H1 (cell line): ENCODE measurements at places on chromosomes 3 and 15.

DNA sequence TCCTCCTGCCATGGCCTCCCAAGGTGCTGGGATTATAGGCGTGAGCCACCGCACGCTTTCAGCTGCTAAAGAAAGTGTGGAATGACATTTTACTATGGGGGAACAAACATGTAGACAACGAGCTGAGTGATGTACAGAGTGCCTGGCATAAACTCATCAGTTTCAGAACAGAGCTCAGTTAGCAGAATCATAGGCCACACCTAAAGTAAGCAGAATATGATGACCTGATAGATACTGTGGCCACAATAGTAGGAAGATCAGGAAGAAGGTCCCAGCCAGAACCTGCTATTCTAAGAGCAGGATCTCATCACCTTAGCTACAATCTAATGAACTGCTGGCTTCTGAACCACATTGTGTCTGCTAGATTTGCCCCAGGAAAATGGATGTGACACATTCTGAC is 158.3 kb downstream of the TPRG1 start:
- H3K4me1 ChIP-seq, result no peaks in the 10 kb centered on the region
- H3K36me3 ChIP-seq, result no peaks in the 10 kb centered on the region
- no peak overlapping the region for H3K27ac ChIP-seq
- no peaks in the 10 kb centered on the region for H3K27me3 ChIP-seq
- no peak for DNase-seq

DNA sequence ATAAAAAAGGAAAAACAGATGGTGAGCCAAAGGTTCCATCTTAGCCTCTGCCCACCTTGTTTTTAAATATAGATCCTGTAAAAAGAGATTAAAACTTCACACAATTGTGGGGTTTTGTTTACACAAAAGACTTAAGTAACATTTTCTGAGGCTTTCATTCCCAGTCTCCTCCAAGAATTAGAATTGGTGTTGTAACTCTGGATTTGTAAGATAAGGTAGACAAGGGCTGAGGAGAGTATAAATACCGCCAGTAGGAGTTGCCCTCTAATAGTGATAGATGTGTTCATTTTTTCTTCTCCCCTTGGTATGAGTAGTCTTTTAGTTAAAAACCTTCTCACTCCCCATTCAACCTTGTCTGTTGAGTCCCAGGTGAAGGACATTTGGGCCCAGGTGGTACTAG is 8.5 kb downstream of the MINDY2 start:
- H3K27me3 ChIP-seq, result no peaks in the 10 kb centered on the region
- no peak overlapping the region for H3K27ac ChIP-seq
- no peak overlapping the region for H3K4me3 ChIP-seq
- DNase-seq, result no peak
- H3K4me1 ChIP-seq, result no peaks in the 10 kb centered on the region

DNA sequence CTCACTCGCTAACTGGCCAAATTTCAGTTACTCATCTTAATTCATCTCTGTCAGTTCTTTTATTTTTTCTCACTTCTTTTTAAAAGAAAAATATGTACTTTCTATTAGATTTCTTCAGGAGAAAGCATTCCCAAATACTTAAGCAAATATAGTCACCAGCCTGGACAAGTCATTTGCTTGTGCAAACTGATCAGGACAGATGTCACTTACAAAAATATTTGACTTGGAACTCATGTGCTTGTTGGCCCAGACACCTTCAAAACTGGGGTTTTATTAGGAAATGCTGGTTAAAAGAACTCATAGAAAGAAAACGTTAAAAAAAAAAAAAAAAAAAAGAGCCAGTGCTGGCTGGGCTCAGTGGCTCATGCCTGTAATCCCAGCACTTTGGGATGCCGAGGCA is 31.3 kb upstream of the FOXP1 start:
- no peak overlapping the region for H3K27ac ChIP-seq
- no peaks in the 10 kb centered on the region for H3K36me3 ChIP-seq
- H3K27me3 ChIP-seq, result no peaks in the 10 kb centered on the region
- H3K4me1 ChIP-seq, result no peaks in the 10 kb centered on the region
- no peak for DNase-seq
- no peak overlapping the region for H3K4me3 ChIP-seq

- no peak overlapping the region for H3K4me3 ChIP-seq
- no peak for DNase-seq
- H3K27me3 ChIP-seq, result no peaks in the 10 kb centered on the region
- H3K36me3 ChIP-seq, result no peaks in the 10 kb centered on the region
- H3K27ac ChIP-seq, result no peak overlapping the region
- H3K4me1 ChIP-seq, result no peaks in the 10 kb centered on the region
These were observed 22.3 kb upstream of the GNB4 start for GRCh38 chr3:179473565-179473964.

DNA sequence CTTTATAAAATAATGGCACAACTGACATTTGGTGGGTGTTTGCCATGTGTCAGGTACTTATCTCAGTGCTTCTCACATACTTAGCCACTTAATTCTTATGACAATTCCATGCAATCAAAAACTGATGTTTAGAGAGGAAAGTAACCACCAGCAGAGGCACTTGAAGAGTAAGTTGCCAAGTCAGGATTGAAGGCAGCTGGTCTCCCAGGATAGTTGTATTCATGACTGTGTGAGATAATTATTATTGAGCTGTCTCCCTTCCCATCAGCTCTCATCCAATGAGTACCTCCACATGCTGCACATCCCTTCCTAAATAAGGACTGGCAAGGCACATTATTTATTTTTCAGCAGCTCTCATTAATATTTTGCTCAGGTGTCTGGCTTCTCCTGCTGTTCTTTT is 4.8 kb downstream of the VEPH1 start:
- H3K27ac ChIP-seq, result no peak overlapping the region
- H3K4me3 ChIP-seq, result no peak overlapping the region
- no peak for DNase-seq
- no peaks in the 10 kb centered on the region for H3K27me3 ChIP-seq
- H3K36me3 ChIP-seq, result no peaks in the 10 kb centered on the region
- peaks cover 17% of the 10 kb centered on the region for H3K4me1 ChIP-seq

GRCh38 chr3:120196333-120196732 is 88.7 kb downstream of the GPR156 start:
- no peak overlapping the region for H3K4me3 ChIP-seq
- no peaks in the 10 kb centered on the region for H3K36me3 ChIP-seq
- no peaks in the 10 kb centered on the region for H3K4me1 ChIP-seq
- no peak overlapping the region for H3K27ac ChIP-seq

- no peaks in the 10 kb centered on the region for H3K36me3 ChIP-seq
- 0 out of 2 replicates have a peak overlapping the region, but pooled peaks have one; percentile 14 for H3K27ac ChIP-seq
- H3K27me3 ChIP-seq, result no peaks in the 10 kb centered on the region
- no peak overlapping the region for H3K4me3 ChIP-seq
These were observed 19.6 kb downstream of the VGLL4 start for GRCh38 chr3:11624161-11624560.

GRCh38 chr3:134066651-134067530 is 37.2 kb upstream of the SLCO2A1 start:
- no peak for DNase-seq
- no peak overlapping the region for H3K27ac ChIP-seq
- H3K36me3 ChIP-seq, result no peaks in the 10 kb centered on the region
- H3K4me1 ChIP-seq, result no peaks in the 10 kb centered on the region
- H3K27me3 ChIP-seq, result no peaks in the 10 kb centered on the region

DNA sequence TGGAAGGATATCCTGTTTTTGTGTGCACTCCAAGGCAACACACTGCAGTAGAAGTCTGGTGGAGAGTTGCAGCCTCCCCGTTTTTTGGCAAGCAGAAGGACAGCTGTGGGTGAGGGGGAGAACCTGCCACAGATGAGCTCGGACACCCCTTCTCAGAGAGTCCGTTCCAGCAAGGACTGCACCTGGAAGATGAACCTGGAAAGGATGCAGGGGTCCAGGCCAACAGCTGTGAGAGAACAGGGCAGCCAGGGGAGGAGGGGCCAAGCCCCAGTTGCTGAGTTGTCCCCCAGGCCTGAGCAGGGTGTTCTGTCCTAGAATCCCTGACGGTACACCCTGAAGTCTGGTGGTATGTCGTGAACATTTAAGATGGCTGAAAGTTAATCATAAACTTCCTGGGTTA is 30.2 kb downstream of the ZXDC start:
- DNase-seq, result no peak
- H3K27ac ChIP-seq, result no peak overlapping the region
- no peaks in the 10 kb centered on the region; the same call in 1 of the 2 replicates for H3K36me3 ChIP-seq
- H3K4me3 ChIP-seq, result no peak overlapping the region
- H3K27me3 ChIP-seq, result no peaks in the 10 kb centered on the region
- 0 out of 2 replicates have a peak, but pooled peaks cover 5% of the 10 kb centered on the region for H3K4me1 ChIP-seq

GRCh38 chr3:129665024-129665768 is 58.7 kb upstream of the PLXND1 start:
- no peak for DNase-seq
- H3K36me3 ChIP-seq, result peaks cover 6% of the 10 kb centered on the region
- no peak overlapping the region for H3K4me3 ChIP-seq
- H3K4me1 ChIP-seq, result peaks cover 9% of the 10 kb centered on the region
- no peaks in the 10 kb centered on the region for H3K27me3 ChIP-seq

- H3K36me3 ChIP-seq, result no peaks in the 10 kb centered on the region
- H3K4me3 ChIP-seq, result no peak overlapping the region
These were observed 51.0 kb upstream of the LMCD1 start for GRCh38 chr3:8450618-8451017.

- no peaks in the 10 kb centered on the region for H3K27me3 ChIP-seq
- no peak overlapping the region for H3K4me3 ChIP-seq
- H3K4me1 ChIP-seq, result no peaks in the 10 kb centered on the region
These were observed 76.6 kb upstream of the NANOGP8 start for GRCh38 chr15:35161694-35162093.

- no peak overlapping the region for H3K27ac ChIP-seq
- no peak overlapping the region for H3K4me3 ChIP-seq
- H3K36me3 ChIP-seq, result no peaks in the 10 kb centered on the region
- H3K4me1 ChIP-seq, result no peaks in the 10 kb centered on the region
- DNase-seq, result no peak
- H3K27me3 ChIP-seq, result no peaks in the 10 kb centered on the region
These were observed 47.0 kb downstream of the PDZRN3 start for GRCh38 chr3:73577704-73578103.

DNA sequence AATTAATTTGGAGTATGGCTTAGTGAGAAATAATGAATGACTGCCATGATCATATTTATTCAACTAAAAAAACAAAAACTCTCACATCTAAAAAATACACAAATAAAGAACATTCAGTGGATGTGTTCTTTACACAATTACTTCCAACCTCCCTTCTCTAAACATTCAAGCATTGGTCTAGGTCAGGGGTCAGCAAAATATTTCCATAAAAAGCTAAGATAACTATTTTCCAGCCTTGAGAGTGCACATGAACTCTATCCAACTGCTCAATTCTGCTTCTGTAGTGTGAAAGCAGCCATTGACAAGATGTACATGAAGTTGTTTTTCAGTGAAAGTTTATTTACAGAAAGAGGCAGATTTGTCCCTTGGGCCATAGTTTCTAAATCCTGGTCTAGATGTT is 406.3 kb downstream of the MAGI1 start:
- no peaks in the 10 kb centered on the region for H3K4me1 ChIP-seq
- no peaks in the 10 kb centered on the region for H3K36me3 ChIP-seq
- H3K27me3 ChIP-seq, result no peaks in the 10 kb centered on the region
- H3K4me3 ChIP-seq, result no peak overlapping the region
- H3K27ac ChIP-seq, result no peak overlapping the region
- no peak for DNase-seq

- no peak overlapping the region for H3K27ac ChIP-seq
- H3K4me3 ChIP-seq, result no peak overlapping the region
- H3K27me3 ChIP-seq, result no peaks in the 10 kb centered on the region
- DNase-seq, result no peak
- no peaks in the 10 kb centered on the region for H3K36me3 ChIP-seq
- H3K4me1 ChIP-seq, result no peaks in the 10 kb centered on the region
These were observed 213.1 kb upstream of the ADAMTS9 start for GRCh38 chr3:64900617-64901521.

DNA sequence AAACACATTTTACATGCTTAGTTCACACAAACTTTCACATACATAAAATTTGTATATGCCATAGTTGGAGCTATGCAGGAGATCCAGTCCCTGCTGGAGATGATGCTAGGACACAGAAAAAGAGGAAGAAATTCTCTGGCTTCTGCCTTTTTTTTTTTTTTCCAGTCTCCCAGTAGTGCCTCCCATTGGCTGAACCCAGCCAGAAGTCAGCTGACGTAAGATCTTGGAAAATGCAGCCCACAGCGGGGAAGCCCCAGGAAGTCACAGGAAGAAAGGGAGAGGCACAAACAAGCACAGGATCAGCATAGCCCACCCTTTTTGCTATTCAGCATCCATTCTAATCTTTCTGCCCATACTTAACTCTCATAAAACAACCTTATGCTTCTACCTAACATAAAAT is 38.5 kb downstream of the SCN11A start:
- H3K4me1 ChIP-seq, result no peaks in the 10 kb centered on the region
- no peaks in the 10 kb centered on the region for H3K27me3 ChIP-seq
- H3K27ac ChIP-seq, result no peak overlapping the region
- no peak for DNase-seq
- H3K4me3 ChIP-seq, result no peak overlapping the region

- no peaks in the 10 kb centered on the region for H3K36me3 ChIP-seq
- H3K27me3 ChIP-seq, result no peaks in the 10 kb centered on the region
- DNase-seq, result no peak
- H3K4me3 ChIP-seq, result no peak overlapping the region
These were observed 32.0 kb downstream of the AADACL2 start for GRCh38 chr3:151765685-151766084.

GRCh38 chr3:106711650-106712049 is 665.6 kb upstream of the CCDC54 start:
- H3K27ac ChIP-seq, result no peak overlapping the region
- no peak for DNase-seq
- H3K27me3 ChIP-seq, result no peaks in the 10 kb centered on the region
- H3K4me1 ChIP-seq, result no peaks in the 10 kb centered on the region
- H3K36me3 ChIP-seq, result no peaks in the 10 kb centered on the region
- H3K4me3 ChIP-seq, result no peak overlapping the region

DNA sequence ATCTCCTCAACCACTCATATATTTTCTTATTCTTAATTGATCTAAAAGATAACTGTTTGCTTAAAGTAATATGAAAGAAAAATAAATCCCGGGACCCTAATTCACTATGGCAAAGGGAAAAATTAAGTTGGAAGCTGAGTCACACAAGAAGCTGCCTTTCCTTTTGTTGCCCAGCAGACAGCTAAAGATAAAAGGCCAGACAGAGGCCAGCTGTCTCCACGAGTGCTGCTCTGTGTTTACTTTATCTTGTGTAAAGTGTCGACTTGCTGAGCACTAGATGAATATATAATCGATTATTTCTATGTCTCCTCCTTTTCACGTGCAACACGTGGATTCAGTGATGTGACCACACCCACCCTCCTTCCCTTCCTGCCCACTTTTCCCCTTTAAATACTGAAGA is 52.8 kb upstream of the NSMCE3 start:
- DNase-seq, result no peak
- H3K4me3 ChIP-seq, result no peak overlapping the region
- H3K36me3 ChIP-seq, result no peaks in the 10 kb centered on the region
- no peak overlapping the region for H3K27ac ChIP-seq
